Skeletal muscle cell (primary cell): ENCODE measurements at places on chromosomes 3 and 15.
A peak's percentile ranks its signal among the peaks of the same experiment; 100 is the strongest.

DNA sequence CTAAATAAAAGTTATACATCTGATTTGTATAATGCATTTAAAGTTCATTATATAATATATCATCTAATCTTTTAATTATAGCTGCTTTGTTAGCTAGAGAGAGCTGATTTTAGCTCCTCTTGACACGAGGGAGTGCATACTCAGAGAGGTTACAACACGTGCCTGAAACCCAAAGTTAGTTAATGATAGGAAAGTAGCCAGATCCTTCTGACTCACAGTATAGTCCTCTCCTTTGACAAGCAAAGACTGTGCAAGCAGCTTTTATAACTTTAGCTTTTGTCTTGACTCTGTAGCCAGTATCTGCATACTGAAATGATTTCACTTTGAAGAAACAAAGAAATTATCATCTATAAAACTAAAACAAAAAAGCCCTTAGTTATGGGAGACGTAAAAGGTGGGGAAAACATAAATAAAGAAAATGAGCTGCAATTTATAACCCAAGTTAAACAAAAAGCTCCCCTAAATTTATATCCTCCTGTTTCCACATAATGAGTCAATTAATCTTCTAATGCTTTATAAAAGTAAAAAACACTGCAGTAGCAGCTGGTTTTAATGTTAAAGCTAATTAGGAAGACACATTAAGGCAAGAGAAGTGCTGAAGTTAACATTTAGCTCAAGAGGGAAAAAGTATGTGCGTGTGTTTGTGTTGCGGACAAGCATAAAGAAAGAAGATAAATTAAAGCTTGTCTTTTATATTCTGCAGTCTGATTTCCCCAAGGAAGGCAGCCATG, 13.1 kb downstream of the GABRR3 start:
- DNase-seq, result no peak

DNA sequence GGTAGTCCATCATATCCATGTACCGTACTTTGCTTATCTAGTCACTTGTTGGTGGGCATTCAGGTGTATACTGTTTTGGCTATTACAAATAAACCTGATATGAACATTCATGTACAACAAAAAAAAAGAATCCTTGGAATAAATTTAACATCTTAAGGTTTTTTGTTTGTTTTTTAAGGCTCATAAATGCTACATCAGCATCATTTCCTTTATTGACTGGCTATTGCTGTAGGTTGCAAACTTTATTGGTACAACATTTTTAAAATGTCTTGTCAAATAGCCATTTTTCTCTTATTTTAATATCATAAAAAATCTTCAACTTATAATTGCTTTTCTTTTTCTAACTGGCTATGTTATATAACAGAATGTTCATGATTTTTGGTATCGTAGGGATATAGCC, 16.2 kb downstream of the DHFR2 start:
- no peak for DNase-seq

DNA sequence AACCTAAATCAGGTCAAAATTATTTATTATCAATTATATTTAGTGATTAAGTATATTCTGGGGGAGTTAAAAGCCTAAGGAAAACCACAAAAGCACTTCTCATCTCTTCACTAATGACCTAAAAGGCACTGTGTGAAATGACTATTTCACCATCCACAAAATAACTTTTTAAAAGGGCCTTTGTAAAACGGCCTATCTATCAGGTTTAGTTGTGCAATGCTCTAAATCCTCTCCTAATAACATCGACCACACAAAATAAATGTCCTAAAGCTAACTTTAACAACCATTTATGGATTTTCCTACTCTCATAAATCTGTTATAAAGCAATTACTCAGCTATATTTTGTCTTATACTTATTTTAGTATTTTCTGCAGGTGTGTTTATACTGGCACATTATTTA, 1066.3 kb downstream of the ROBO1 start:
- no peak for DNase-seq

DNA sequence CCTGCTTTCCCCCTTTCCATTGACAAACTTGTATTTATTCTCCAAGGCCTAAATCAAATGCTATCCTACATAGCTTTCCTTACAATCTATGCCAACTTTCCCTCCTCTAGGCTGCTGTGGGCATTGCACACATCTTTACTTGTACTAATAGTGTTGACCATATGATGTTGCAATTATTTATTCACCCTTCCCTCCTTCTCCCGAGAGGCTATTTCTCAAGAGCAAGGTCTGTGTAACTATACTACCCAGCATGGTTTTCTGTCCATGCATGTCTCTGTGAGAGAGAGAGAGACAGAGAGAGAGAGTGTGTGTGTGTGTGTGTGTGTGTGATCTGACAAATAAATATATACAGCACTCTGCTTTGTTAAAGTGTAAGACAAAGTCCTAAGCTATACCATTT, 63.8 kb downstream of the GTPBP8 start:
- DNase-seq, result peak; percentile 85

GRCh38 chr3:153242896-153243295, 80.9 kb downstream of the RAP2B start:
- DNase-seq, result no peak

GRCh38 chr3:170864525-170865208, 5.3 kb downstream of the RPL22L1 start:
- DNase-seq, result no peak

- no peak for DNase-seq
Measured at GRCh38 chr3:194711286-194711685, 25.6 kb downstream of the FAM43A start.

- DNase-seq, result no peak
Measured at GRCh38 chr3:63030666-63031065, 155.4 kb upstream of the CADPS start.

- DNase-seq, result peak; percentile 11
Measured at GRCh38 chr3:34102288-34102687, 303.9 kb downstream of the PDCD6IP start.

DNA sequence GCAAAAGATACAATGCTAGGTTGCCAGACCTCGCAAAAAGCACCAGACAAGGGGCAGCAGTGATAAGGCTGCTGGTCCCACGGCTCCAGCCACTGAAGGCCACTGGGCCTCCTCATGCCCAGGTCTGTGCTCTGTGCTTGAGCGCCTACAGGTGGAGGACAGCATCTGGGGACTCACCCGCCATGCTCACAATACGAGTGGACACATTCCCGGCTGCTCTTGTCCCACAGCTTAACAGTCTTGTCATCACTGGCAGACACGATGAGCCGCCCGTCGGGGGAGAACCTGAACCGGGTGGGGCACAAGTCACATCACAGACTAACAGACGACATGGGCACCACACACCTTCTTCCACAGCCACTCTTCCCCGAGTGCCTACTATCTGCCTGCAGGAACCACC, 7.4 kb downstream of the POC1A start:
- no peak for DNase-seq

DNA sequence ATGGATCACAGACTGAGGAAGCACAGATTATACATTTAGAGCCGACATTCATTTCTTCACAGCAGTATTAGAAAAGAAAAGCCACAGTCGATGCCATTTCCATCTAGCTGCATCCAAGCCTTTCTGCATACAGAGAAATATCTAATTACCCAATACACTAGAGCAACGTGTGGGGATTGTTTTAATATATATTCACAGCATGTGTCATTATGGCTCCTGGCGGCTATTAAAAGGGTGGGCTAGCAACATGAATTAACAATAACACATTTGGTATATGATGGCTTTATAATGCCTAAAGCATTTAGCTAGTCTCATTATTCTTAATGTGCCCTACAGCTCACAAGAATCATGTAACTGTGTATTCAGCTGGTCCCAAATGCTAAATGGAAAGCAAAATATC, 1030.5 kb downstream of the FHIT start:
- DNase-seq, result no peak

GRCh38 chr3:43180027-43180426, 74.1 kb upstream of the POMGNT2 start:
- peak; percentile 96 for DNase-seq

DNA sequence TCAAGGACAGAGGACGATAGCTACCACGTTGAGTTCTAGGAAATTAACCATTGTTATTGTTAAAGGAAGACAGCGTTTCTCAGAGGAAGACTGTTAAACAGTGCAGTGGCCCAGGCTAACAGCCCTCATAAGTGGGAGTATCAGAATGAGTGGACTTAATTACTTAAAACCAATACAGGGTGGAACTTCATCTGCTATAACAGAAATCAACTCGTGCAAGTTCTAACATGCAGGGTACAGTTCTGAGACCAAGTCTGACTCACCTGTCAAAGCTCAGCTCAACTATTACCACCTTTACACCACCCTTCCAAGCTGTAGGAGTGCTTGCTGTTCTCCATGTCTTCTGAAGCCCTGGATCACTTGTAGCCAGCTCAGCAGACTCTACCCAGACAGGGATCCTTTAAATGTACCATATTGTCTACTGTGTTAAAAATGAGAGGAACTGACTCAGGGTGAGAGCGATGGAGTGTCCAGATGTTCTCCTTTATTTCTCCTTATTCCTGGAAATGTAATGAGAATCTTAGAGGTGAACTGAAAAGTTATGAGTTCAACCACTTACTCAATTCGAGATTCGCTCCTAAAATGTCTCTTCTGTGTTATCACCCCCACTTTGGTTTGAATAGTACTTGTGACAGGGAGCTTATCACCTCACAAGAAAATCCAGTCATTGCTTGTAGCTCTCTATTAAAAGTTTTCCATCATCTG, 26.5 kb downstream of the CD86 start:
- no peak for DNase-seq

GRCh38 chr3:65893631-65894030, 145.1 kb downstream of the MAGI1 start:
- DNase-seq, result no peak

- no peak for DNase-seq
Measured at GRCh38 chr3:137438561-137438960, 325.6 kb upstream of the SOX14 start.

DNA sequence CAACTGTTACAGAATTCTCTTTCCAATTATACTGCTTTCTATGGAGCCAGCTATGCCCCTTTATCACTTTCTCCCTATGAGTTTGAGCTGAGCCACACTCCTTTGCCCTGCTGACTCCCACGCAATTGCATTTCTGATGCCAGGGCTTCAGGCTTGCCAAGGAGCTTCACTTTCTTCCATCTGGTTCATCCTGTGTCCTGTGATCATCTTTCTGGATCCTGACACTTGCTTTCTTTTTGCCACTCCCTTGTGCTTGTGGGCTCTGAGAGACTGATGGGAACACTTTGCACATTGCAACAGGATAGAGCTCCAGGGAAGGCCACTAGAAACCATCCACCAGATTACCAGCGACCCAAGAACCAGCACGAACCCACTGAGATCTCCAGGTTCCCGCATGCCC, 77.0 kb upstream of the SEC13 start:
- no peak for DNase-seq

DNA sequence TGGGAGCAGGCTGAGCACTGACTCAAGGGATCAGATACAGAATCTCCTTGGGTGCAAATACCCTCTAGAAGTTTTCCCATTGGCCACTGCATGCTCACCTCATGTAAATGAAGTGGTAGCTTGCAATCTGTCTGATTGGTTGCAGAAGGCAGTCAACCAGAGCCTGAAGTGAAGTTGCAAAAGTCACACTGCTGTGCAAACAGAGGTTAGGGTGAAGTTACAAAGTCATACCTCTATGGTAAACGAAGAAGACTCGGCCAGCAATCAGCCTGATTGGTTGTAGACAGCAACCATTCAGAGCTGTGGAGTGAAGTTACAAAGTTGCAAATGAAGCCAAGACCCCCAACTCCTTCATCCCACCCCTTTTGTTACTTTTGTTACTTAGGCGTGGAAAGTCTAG, 27.1 kb downstream of the STARD9 start:
- DNase-seq, result no peak

- no peak for DNase-seq
Measured at GRCh38 chr3:150450916-150451315, 42.8 kb downstream of the TSC22D2 start.

- no peak for DNase-seq
Measured at GRCh38 chr3:36511791-36512486, 131.6 kb downstream of the STAC start.

DNA sequence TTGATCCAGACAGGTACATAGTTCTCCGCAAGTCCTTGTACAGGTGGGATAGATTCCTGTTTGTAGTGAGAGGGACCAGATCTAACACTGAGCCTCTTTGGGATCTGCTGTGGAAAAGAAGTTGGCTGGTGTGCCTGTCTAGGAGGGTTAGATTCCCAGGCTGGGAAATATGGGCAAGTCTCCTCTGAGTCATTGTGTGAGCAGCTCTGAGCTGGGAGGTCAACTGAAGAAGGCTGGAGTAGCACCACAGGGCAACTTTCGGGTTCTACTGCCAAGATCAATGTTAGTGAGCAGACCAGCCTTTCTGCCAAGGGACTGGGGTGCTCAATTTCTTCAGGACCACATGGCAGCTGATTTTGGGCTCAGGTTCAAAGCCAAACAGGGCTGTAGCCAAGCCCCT, 33.4 kb downstream of the CLDN1 start:
- DNase-seq, result no peak

GRCh38 chr3:5376761-5377160, 189.3 kb downstream of the EDEM1 start:
- no peak for DNase-seq

GRCh38 chr3:4493941-4494894, 1.1 kb downstream of the ITPR1 start:
- DNase-seq, result no peak

DNA sequence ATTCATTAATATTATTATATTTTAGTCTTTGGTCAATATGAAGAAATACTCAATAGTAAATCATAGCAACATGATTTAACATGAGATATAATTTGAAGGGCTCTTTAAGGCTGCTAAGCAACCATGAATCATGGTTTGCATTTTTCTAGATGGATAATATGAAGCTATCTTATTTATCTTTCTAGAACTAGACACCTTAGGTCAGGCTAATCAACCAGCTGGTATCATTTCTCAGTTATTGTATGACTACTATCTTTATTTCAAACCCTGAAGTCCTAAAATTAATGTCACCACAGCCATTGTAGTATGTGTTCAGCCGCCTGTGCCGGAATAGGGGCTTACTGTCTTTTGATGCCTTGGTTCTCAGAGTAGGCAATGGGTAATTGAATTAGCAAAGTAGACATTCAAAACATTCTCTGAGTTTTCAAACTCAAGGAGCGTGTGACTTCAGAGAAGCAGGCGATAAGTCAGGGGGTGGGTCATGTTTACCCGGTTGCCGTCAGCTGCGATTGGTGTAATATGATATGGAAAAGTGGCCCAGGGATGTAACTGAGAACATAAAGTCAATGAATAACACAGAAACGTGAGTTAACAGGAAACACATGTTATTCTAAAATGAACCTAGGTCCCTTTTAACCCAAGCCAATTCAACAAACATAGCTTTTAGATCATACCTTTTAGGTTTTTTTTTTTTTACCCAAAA, 93.4 kb upstream of the CTDSPL start:
- no peak for DNase-seq
